Calu3 (cell line): ENCODE measurements at places on chromosomes 6 and 20. TPM values are rescaled to one million over a fixed set of nuclear protein-coding genes. Genes with fewer than 3 reads are reported as not detected.

DNA sequence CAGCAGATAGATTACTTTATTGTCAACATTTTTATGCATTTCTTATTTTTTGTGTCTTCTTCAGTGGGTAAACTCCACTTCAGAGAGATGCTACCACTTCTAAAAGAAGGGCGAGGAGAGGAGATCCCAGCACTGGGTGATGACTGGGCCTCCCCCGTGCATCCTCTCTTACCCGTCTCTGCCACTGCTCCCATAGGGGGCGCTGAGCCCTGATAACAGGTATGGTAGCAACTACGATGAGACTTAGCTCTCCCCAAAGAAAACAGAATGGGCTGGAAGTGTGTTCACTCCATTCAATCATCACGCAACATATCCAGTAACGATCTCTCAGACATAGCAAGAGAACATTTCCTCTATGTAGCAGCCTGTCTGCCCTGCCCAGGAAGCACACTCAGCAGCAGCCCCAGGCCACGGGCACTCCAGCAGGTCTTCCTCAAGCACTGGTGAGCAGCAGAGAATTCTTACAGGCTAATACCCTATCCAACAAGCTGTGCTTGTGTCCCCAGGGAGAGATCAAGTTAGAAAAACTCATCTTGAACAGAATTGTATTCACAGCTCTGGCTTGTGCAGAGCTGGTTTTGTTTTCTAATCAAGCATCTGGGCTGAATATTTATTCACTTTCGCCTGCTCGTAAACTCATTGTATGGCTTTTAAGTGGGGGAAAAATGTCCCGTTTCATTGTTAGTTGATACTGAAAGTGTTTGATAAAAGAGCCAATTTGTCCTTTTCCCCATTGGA lies 533.1 kb upstream of the CDH4 start:
- no peak for DNase-seq

DNA sequence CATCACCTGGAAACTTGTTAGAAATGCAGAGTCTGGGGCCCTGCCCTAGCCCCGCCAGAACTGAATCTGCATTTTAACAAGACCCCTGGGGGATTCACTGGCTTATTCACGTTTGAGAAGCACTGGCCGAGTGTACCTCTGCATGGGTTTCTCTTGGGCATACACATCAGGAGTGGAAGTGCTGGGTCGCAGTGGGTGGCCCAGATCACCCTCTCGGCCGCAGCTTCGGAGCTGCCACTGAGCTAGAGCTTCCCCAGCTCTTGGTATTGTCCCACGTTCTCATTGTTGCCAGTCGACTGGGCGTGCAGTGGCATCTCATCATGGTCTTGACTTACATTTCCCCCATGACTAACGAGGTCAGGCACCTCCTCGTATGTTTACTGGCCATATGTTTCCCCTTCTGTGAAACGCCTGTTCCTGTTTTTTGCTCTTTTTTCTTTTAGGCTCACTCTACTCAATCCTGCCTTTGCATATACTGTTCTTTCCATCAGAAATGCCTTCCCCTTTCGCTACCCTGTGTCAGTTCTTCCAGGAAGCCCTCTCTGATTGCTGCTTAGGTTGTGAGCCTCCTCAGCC lies 3.0 kb upstream of the DLGAP4 start:
- DNase-seq, result no peak

DNA sequence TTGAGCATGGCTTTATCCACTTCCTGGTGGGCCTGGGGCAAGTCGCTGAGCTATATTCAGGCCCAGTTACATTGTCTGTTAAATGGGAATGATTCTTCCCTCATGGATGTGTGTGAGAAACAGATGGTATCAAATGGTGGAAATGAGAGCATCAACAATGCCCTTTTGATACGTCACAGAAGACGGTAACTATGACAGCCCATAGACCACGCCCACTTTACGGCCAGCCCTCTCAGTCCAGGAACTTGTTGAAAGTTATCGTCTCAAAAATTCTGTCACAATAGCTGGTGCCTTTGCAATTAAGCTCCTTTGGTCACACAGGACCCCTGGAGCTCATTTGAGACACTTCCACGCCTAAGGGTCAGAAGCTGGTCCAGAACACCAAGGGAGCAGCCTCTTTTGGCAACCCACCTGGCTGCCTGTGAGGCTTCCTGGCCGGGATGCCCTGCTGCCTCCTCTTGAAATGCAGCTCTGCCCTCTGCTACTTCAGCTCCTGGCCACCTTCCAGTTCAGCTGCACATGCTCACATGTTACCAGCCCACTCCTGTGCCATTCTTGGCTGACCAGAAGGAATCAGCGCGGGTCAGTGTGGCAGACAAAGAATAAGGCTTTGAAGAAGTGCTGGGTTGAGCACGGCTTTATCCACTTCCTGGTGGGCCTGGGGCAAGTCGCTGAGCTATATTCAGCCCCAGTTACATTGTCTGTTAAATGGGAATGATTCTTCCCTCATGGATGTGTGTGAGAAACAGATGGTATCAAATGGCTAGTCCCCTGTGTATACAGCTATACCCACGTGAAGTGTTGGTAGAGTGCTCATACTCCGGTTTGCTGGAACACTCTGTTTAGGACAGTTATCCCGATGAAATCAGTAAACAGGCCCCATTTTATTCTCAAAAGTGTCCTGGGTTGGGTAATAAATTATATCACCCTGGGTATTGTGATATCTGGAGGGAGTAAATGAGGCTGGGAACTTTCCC lies 199.2 kb upstream of the SUPT3H start:
- no peak for DNase-seq

The HEY2 gene
- total RNA-seq, result 0.47 and 0.64 TPM in 2 replicates
